ENCODE measurements at places on chromosomes 16 and 17.
A peak's percentile ranks its signal among the peaks of the same experiment; 100 is the strongest.

DNA sequence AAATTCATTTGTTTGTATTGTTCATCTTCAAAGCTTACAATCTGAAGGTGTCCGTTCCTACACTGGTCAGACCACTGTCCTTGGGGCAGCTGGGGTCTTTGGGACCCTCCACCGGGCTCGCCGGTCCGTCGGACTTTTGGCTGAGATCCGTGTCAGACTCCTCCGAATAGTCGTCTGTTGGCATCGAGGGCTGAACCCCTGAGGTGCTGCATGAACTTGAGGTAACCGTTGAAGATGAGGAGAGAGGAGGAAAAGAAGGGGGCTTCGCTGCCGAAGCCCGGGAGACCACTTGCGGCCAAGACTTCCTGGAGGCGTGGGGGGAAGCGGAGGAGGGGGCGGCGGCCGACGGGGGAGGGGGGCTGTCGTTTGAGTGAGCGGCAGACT, 260.8 kb downstream of the ZFHX3 start:
- DNase-seq: no peak

DNA sequence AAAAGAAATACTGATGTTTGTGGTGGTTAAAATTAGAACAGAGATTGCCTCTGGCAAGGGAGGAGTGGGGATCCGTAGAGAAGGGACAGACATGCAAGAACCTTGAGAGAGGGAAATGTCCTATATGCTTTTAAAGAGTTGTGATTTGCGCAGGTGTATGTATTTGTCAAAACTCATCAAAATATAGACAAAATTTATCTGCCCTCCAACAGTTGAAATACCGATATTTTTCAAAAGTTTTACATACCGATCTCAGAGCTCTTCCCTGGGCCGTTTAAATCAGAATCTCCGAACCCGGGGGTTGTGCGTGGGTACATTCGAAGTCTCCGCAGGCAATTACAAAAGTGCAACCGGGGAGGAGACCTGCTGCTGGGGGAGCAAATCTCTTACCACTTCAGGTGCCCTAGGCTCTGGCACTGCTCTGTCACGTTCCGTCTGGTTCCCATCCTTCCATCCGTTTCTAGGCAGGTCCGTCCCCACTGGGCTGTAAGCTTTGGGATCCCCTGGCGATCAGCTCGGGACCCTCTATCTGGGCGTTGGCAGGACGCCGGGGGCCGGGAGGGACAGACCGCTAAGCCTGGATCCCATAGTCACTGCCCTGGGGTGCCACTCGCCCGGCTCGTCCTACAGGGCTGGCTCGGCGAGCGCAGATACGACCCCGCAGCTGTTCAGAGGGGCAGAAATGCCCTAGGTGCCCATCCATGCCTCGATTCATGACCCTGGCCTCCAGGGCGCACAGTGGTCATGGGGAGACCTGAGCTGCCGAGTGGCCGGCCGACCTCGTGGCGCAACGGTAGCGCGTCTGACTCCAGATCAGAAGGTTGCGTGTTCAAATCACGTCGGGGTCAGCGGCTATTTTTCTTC, 4.2 kb downstream of the BORCS6 start:
- peak; percentile 81 for DNase-seq

GRCh38 chr17:65588181-65588808, 26.8 kb upstream of the AXIN2 start:
- no peak for DNase-seq

GRCh38 chr16:27486344-27486743, 63.4 kb downstream of the GTF3C1 start:
- no peak for DNase-seq

GRCh38 chr17:27610304-27610677, 20.7 kb upstream of the LGALS9 start:
- no peak for DNase-seq

GRCh38 chr16:87471278-87472141, 21.3 kb downstream of the ZCCHC14 start:
- DNase-seq: no peak

- DNase-seq: no peak
Observed at GRCh38 chr16:27805828-27806351, 255.9 kb downstream of the KATNIP start.

GRCh38 chr16:75087375-75087979, 29.1 kb downstream of the LDHD start:
- no peak for DNase-seq

DNA sequence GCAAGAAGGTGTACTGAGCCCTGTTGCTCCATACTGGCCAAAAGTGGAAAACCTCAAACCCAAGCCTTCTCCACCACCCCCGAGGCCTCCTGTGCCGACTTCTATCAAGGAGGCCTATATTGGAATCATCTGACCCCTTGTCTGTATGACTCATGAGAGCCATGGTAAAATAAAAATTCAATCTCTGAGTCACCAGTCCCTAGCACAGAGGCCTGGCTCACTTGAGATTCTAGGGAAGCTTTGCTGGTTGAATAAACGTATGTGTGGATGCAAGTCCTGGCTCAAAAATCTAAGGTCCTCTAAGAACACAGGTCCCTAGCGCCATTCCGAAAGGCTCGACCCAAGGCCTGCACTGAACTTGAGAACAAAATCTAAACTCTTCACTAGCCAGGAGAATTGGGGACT, 15.0 kb downstream of the NSMCE1 start:
- DNase-seq: no peak

- DNase-seq: no peak
Observed at GRCh38 chr17:73546114-73546513, 98.1 kb downstream of the SDK2 start.

DNA sequence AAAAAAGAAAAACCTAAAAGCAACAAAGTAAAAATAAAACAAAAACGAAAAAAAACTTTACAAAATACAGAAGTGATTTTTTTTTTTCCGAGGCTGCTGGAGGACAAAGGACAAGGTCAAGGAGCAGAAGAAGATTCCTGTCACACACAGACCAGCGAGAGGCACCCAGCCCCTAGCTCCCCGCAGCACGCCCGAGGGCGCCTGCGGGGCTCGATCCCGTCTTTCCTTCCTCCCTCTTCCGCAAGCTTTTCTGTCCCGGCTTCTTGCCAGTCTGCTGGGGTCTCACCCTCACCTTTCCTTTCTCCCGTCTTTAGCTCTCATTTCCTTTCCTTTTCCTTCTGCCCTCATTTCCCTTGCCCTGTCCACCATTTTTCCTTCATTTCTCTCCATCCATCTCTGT, 66.1 kb upstream of the DNAH17 start:
- DNase-seq: no peak

GRCh38 chr16:81902025-81902424, 109.2 kb downstream of the SDR42E1 start:
- DNase-seq: no peak

- no peak for DNase-seq
Observed at GRCh38 chr17:36204724-36205500, 6.0 kb upstream of the CCL4L2 start.

DNA sequence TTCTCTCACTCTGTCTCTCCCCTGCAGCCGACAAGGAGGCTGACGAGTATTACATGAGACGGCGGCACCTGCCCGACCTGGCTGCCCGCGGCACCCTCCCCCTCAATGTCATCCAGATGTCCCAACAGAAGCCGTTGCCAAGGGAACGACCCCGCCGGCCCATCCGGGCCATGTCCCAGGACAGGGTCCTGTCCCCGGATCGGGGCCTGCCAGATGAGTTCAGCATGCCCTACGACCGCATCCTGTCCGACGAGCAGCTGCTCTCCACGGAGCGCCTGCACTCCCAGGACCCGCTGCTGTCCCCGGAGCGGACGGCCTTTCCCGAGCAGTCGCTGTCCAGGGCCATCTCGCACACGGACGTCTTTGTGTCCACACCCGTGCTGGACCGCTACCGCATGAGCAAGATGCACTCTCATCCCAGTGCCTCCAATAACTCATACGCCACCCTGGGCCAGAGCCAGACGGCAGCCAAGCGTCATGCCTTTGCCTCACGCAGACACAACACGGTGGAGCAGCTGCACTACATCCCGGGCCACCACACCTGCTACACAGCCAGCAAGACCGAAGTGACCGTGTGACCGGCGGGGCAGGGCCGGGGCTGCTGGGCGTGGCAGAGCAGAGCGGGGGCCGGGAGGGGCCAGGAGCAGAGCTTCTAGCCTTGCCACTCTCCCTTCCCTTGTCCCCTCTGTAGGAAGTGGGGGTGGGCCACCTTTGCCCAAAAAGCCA, 40.4 kb upstream of the DNAH9 start:
- DNase-seq: no peak

DNA sequence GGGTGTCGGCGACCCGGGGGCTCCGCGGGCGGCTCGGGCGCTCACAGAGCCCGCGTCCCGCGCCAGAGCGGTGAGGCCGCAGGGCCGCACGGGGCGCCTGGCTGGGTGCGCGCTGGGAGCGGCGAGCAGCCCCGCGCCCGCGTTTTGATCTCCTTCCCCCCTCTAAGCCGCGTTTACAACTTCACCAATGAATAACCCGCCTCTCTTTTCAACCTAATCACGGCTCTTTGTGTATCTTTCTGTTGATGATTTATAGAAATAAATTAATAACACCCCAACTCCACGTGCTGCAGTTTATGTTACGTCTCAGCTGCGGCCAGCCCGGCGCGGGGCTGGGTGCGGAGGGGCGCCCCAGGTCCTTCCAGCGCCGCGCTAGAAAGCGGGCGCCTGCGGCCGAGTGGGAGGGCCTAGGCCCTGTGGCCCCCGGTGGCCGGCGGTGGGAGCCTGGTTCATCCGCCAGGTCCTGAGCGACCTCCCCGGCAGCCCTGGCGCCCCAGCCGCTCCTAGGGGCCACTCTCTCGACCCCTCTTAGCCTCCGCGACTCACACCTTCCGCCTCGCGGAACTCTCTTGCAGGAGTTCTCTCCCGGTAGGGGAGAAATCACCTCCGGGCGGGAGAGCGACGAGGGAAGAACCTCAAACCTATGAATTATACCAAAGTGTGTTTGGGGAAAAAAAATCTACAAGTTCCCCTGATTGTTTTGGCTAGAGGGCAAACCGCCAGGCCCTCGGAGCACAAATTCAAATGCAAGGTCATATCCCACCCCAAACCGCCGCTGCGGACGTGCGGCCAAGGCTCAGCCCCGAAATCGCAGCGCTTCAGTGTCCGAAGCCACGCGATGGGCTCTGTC, 1.9 kb downstream of the HNF1B start:
- DNase-seq: no peak

DNA sequence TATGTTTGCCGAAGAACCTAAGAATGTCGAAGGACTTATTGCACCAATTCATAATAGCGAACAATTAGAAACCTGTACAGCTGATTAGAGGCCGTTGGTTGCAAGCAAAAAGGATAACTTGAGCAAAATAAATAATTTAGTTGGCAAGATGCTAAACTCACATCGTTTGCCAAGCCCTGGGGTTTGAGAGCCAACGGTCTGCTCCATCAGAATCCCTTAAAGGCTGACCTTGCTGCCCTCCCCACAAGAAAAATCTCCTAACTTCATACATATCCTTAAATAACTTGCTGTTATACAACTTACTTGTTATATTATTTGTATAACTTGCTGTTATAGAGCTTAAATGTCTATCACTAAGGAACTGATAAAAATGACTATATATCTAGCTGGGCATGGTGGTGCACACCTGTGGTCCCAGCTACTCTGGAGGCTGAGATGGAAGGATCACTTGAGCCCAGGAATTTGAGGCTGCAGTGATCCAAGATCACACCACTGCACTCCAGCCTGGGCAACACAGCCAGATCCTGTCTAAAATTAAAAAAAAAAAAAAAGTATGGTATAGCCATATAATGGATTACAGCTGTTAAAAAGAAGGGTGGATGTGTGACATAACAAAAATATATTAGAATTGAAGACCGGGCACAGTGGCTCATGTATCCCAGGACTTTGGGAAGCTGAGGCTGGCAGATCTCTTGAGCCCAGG, 1.9 kb upstream of the TRIM37 start:
- DNase-seq: no peak

GRCh38 chr16:49972961-49973360, 52.1 kb upstream of the CNEP1R1 start:
- no peak for DNase-seq

- no peak for DNase-seq
Observed at GRCh38 chr17:65131946-65132345, 5.2 kb upstream of the RGS9 start.

- no peak for DNase-seq
Observed at GRCh38 chr17:62712171-62712581, 84.7 kb downstream of the MRC2 start.

GRCh38 chr17:49565948-49566491, 9.7 kb upstream of the NXPH3 start:
- DNase-seq: no peak

DNA sequence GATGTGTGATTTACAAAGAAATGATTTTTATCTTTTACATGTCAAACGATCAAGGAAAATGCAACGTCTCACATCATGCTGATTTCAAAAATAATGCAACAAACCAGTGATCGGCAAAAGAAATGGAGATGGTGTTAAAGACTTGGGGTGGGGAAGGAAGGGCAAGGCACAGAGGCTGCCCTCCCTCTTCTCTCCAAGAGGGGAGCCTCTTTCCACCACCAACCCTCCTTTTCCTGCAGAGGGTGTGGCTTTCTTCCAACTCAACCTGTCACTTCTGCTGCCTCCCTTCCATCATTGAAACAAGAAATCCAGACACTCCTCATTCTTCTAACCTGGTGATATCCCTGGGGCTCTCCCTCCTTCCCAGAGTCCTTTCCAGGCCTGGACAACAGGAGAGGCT, 320.8 kb downstream of the SLC39A11 start:
- no peak for DNase-seq

DNA sequence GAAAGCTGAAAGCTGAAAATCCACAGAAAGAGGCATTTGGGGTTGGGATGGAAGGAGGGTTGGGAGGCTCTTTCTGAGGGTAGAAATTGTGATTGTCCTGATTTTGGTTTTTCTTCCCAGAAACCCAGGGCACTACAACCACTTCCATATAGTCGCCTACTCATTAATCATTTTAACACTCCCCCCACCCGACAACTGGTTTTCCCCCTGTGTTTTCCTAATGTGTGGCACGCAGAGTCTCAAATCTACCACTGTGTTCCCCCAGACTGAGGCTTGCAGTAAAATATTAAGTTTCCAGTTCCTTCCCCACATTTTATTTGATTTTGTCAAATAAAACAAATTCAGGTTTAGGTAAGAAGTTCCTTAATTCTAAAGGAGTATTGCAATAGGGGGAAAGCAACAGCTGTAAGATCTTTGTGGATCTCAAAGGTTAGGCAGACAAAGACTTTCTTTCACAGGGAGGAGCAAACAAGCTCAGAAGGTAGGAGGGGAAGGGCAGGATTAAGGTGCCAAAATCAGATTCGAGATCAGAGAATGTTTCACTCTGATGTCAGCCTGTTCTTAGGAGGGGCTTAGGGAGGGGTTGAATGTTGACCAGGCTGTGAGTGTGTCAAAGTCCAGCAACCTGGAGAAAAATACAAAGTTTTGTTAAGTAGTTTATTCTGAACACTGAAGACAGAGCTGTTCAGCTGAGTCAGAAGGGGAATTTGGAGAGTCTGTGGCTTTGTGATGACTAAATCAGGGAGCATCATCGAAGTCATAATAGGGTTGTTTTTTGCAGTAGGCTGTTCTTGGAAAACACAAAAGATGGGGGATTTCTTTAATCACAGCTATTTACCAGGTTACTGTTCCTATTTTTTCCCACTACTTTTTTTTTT, 3.6 kb downstream of the ZNF267 start:
- DNase-seq: peak; percentile 45

DNA sequence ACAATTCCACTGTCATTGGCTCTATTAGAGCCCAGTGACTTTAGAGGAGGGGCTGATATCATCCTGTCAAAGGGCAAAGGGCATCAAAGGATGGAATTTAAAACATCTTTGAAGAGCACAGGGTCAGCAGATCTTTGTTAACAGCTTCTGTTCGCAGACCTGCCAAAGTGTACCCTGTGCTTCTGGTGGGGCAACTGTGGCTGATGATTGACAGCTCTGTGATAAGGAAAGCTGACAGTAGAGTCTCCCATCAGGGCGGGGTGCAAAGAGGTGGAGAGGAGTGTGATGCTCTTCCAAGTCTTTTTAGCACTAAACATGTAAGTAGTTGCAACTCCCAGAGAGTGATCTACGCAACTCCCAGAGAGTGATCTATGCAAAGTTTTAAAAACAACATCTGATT, 742.1 kb upstream of the SOX9 start:
- no peak for DNase-seq
